ENCODE measurements at places on chromosomes 16 and 17.

DNA sequence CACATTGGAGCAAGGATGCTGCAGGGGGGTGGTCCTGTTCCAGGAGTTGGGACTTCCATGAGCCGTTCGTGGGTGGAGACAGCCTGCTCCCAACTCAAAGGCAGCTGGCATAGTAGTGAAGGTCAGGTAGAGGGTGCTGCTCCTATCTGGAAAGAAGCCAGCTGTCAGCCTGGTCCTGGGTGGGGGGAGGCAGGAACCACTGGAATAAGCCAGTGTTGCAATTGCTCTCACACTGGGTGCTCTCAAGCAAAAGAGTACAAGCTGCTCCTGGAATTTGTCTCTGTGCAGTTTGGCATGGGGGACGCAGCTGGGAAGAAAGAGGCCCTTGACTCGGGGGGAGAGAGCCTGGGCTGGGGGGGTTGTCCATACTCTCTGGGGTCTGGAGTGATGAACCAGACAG lies 8.7 kb downstream of the CACNG5 start:
- no peak for DNase-seq

- DNase-seq: no peak
Observed at GRCh38 chr17:39716879-39717536, 13.3 kb downstream of the MIEN1 start.

- no peak for DNase-seq
Observed at GRCh38 chr16:67547423-67548264, 14.7 kb upstream of the CTCF start.

DNA sequence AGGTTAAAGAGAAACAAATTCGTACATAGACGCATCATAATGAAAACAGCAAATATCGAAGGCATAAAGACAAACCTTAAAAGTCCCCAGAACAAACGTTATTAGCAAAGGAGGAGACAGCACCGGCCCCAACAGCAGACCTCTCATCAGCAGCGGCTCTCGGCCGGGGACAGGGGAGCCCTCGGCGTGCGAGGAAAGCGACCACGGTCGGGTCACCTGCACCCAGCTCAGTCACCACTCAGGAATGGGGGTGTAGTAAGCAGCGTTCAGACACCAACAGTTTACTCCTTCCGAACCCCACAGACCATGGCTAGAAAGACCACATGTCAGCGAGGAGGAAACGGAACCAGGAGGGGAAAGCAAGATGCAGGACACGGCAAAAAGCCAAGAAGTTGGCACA lies 109.3 kb upstream of the CHMP6 start:
- DNase-seq: no peak

GRCh38 chr16:69917311-69917710 lies 33.8 kb upstream of the CLEC18A start:
- no peak for DNase-seq

DNA sequence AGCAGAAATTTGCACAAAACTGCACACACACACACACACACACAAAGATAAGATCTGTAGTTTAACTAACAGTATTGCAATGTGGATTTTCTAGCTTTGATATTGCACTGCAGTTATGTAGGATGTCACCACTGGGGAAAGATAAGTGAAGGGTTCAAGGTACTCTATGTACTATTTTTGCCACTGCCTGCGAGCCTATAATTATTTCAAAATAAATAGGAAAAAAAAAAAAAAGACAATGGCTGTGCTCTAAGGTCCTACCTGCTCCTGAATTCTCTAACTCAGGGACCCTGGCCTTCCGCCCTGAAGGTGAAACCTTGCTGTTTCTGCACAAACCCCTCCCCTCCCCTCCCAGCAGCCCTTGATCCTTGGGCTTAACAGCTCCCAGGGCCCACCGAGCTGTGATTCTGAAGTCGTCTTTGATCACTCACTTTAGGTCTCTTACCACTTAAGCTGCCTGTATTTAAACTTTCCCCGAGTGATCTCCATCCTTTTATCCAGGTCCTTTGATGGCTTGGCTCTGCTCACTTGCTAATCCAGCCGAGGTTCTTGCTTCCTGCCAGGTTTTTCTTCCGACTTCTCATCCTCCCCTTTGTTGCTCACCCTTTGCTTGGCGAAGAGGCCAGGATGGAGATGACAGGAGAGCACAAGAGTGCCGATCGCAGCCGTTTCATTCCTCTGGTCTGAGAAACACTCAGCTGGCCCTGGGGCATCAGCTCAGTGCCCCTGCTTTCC lies 37.7 kb downstream of the TMEM114 start:
- no peak for DNase-seq

DNA sequence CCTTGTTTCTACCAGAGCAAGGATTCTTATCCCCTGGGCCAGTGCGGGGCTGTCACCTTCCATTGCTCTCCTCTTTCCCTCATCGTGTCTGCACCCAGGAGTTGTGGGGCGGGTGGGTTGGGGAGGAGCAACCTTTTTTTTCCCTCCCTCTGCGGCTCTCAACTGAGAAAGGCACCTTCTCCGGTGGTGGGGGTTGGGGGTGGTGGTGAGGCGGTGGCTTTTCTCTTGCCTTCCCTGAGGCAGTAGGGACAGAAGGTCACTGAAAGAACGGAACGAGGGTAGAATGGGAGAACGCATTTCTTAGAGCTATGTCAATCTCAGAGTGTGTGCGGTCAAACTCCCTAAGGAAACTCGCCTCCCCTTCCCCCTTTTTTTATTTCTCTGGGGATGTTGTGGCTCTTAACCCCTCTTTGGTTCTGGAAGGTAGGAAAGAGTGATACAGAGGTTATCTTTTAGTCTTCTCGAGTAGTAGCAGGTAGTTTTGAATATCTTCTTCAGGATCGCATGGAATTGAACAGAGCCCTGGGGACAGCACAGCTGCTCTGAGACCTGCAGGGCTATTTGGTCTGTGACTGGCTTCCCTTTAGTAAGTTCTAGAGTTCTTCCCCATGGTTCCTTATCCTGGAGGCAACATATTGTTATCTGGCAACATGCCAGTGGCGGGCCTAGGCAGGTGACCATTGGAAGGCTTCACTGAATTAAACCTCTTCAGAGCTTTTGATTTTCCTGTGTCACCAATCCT lies 994 bp downstream of the CLTC start:
- peak; percentile 23 for DNase-seq

DNA sequence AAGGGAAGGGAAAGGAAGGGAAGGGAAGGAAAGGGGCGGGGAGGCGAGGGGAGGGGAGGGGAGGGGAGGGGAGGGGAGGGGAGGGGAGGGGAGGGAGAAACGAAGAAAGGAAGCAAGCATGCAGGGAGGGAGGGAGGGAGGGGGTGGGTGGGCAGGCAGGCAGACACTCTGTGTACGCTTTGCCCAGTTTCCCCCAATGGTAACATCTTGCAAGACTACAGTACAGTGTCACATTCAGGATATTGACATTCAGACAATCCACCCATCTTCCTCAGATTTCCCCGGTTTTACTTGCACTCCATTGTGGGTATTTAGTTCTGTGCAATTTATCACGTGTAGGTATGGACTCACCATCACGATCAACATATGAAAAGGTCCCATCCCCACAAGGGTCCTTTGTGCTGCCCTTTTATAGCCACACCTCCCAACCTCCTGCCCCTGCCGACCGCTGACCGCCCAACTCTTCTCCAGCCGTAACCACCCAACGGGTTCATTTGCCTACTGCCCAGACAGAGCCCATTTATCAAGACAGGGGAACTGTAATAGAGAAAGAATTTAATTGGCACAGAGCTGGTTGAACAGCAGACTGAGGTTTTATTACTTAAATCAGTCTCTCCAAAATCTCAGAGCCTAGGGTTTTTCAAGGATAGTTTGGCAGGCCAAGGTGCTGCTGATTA lies 91.4 kb upstream of the FA2H start:
- DNase-seq: peak; percentile 37

- DNase-seq: no peak
Observed at GRCh38 chr16:68359398-68360191, 48.8 kb downstream of the PRMT7 start.

DNA sequence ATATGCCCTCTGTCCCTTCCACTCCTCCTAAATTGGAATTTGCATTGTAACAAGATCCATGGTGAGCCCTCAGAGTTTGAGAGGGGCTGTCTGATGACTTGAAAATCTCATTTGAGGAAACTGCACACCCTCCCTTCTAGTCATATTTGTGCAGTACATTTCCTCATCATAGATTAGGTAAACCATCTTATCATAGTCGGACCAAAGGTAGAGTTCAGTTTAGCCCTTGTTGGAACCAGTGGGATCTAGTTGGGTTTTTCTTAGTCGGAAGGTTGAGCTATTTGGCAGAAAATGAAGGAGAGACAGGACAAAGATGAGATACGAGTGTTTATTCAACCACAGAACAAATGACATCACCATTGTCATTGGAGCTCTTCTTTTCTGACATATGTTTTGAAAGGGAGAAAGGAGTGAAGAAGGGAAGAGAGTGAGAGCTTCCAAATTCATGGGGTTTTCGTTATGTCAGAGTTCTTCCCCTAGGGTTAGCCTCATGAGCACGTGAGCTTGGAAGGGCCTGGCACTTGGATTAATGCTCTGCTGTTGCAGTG lies 15.8 kb upstream of the KRT20 start:
- no peak for DNase-seq

DNA sequence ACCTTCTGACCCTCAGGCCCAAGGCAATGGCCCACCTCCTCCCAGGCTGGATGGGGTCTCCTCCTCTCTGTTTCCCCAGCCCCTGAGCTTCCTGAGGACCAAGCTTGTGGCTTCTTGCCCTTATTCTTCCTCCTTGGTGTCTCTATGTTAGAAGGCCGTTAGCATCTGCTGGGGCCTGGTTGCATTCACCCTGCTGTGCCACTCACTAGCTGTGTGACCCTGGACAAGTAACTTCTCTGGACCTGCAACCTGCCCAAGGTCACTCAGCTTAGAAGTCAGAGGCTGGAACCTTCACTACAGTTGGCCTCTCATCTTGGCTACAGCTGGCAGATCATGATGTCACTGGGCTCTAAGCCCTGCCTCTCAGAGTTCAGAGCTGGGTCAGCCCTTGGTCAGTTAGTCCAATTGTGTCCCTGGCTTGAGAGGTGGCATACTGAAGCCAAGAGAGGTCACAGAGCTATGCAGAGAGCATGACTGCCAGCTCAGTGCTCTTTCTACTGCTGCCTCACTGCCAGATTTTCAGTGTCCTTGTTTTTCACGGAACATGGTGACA lies 3.0 kb downstream of the MT2A start:
- DNase-seq: peak; percentile 55

DNA sequence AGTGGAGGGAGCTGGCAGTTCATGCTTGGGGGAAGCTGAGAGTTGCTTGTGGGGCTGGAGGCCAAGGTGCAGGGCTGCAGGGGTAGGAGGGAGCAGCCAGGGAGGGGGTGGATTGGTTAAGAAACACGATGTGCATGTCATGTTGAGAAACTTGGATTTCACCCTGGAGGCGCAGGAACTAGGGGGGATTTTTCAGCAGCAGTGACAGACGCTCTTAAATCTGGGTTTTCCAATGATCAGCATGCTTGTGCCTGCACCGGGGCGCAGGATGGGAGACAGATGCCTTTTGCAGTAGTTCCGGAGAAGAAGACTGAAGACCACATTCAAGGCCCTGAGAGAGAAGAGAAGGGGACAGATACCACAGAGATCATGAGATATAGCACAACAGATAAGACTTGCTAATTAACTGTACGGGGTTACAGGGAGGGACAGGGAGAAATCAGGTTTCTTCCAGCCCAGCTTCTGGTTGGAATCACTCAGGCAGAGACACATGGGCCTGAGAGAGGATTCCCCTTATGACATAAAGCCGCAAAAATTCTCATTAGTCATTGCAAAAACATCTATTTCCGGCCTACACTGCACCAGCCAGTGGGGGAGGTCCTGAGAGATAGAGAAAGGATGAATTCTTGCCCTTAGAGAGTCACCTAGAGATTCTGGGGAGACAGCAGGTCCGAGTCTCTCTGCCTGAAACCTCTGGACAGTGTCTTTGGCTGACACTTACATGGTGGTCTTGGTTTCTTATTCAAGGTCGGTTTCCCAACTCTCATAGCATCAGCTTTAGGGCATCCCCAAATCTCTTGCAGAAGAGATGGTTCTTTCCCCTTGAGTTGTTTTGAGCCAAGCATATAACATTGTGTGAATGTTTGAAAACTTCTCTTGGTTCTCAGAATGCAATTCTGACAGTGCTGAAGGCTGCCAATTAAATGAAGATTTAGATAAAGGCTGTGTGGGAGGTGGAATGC lies 27.1 kb downstream of the CDH13 start:
- DNase-seq: peak; percentile 91

DNA sequence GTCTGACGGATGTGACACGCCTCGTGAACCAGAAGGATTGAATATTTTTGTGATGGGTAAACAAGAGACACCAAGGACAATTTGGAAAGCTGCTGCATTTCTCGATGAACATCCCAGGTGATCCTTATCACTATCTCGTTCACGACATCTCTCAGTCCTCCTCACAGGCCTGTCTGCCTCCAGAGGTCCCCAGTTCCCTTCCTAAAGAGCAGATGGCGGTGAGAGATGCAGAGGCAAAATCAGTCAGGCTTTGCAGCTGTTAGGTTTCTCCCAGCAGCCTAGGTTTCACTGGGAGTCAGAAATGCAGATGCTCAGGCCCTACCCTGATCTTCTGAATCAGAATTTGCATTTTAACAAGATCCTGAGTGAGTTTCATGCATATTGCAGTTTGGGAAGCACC lies 23.6 kb downstream of the SCPEP1 start:
- DNase-seq: no peak
